ENCODE measurements at places on chromosomes 2 and 18.

GRCh38 chr2:45224321-45224992, 215.2 kb upstream of the SIX2 start:
- no peak for DNase-seq

DNA sequence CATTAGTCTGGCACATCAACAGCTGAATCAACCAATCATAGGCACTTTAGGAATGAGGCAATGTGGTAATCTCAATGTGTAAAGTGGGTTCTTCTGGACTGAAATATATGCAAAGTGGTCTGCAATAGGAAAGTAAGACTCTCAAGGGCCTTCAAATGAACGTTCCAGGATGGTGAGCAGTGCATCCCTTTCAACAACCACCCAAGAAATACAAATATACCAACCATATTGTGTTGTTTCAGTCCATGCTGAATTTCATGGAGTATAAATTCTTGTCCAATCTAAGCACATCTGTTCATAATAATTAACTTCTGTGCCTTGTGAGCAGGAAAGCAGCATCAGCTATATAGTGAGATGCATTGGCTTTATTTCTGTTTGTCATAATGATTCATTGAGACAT, 556.2 kb downstream of the THSD7B start:
- no peak for DNase-seq

DNA sequence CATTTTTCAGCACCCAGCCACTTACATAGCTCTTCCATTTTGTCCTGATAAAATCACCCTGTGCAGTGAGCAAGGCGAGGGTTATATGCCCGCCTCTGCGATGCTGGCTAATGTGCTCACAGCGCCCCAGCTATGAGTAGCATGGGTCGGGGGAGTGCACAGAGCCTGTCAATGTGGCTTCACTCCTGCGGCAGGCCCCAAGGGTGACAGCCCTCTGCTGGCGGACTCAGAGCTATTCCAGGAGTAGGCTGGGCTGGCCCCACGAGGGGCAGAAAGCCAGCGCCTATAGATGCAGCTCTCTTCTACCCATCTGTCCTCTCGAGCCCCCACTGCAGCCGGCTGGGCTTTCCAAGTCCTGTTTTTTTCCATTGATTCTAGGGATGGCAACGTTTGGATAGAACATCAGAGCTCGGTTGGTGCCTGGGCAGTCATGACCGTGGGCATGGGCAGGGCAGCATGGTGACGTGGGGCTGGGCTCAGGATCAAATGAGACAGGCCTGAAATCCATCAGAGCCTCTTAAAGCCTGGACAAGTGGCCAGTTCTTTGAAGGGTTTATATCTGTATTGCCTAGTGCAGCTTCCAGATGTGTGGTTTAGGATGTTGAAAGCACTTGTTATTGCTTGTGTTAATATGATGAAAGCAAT, 134.7 kb downstream of the MCFD2 start:
- DNase-seq, result no peak

- no peak for DNase-seq
These were observed 117.7 kb downstream of the RBMS1 start for GRCh38 chr2:160375802-160376469.

DNA sequence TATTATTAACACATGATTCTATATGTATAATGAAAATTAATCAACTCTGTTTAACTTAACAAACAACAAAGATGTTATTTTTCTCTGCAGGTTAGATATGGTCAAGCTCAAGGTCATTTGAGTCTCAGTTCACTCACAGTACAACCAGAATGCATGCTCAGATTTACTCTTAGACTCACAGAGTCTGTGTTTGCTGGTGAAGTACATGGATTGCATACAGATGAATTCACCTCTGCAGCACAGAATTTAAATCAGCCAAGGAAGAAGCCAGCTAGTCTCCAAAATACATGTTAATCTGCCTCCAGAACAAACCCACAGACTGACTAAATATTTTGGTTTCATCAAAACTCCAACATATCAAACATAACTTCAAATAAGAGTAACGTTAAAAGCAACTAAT, 424.5 kb downstream of the RAD51AP2 start:
- no peak for DNase-seq

DNA sequence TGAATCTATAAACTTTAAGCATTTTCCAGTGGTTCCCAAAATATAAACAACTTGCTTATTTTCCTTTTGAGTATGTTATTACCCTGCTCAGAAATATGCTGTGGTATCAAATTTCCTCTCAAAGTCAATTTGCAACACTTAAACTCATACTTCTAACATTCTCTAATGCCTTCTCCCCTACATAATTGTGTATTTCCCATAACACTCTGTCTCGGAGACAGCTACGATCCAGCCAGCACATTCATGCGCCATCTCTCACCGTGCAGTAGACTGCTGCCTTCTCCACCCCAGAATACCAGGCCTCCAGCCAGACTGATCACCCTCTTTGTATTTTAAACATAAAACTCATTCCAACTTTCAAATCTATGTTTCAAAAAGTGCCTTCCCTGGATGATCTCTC, 41.8 kb downstream of the TIMM21 start:
- no peak for DNase-seq

DNA sequence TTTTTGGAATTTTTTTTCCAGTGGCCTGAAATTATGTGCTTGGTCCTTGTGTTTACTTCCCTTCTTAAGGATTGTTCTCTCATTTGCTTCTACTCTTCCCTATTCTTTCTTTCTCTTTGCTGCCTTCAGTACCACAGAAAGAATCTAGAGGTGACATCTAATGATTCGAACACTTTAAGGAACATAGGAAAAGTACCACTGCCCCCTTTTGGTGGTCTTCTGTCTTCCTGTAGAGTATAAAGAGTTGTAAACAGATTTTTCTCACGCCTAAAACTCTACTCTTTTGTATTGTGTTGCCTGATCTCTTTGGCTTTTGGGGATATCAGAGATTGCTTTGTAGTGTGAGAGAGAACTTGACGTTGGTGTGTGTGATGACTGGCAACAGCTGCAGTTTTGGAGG, 7.0 kb upstream of the SCTR start:
- no peak for DNase-seq

DNA sequence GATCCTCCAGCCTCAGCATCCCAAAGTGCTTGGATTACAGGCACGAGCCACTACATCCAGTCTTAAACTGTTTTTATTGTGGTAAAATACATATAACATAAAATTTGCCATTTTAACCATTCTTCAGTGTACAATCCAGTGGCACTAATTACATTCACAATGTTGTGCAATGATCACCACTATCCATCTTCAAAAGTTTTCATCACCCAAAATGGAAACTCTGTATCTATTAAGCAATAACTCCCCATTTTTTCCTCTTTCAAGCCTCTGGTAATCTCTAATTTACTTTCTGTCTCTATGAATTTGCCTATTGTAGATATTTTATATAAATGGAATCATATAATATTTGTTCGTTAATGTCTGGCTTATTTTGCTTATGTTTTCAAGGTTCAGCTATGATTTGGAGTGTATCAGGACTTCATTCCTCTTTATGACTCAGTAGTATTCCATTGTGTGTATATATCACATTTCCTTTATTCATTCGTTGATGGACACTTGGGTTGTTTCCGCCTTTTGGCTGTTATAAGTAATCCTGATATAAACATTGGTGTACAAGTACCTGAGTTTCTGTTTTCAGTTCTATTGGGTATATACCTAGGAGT, 71.8 kb downstream of the GFPT1 start:
- no peak for DNase-seq

DNA sequence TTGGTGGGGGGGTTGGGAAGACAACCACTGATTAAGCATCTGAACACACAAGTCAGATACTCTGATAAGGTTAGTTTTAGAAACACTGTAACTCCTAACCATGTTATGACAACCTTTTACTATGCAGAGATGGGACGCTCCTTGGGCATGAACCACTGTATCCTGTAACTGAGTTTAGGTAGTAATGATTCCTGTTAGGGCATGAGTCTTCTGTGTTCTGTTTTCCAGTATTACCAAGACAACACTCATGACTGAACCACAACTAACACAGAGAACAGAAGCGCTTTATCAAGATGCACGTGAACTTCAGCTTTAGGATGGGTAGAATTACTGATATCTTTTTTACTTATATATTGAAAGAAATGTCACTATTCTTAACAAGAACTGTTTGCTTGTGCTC, 14.1 kb upstream of the CREB1 start:
- DNase-seq, result no peak

GRCh38 chr2:41716497-41716896, 331.3 kb upstream of the PKDCC start:
- DNase-seq, result no peak

DNA sequence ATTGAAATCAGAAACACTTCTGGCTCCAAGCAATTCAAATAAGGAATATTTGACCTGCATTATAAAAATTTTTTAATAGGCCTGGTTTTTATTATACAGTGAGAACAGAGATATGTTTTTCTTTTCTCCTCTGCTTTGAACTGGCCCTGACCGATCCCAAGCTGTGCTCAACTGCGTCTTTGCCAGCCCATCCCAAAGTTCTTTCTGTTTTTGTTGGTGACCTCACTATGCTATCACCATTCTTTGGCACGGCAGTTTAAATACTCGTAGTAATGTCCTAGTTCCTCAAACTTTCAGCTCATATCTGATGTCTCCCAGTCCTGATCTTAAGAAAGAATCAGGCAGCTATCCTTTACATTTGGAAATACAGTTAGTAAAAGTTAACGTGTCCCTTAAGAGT, 42.3 kb upstream of the NETO1 start:
- no peak for DNase-seq

DNA sequence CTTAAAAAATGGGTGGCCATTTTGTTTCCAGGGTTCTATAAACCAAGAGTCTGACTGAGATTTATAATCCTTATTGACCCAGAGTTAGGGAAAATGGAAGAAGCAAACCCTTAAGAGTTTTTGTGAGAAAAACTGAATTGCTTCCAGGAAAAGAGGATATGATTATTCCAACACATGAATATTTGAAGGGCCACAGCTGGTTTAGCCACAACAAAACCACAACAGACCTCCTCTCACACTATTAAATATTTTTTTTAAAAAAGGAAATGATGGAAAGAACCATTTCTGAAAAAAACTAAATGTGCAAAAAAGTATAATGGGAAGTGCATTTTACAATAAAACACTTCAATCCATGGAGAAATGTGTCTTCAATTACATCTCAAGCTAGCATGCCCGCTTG, 182.7 kb downstream of the ETAA1 start:
- DNase-seq, result no peak

GRCh38 chr18:22024924-22025323, 144.5 kb upstream of the GATA6 start:
- DNase-seq, result no peak

- no peak for DNase-seq
These were observed 263.2 kb downstream of the CMPK2 start for GRCh38 chr2:6602471-6602870.

GRCh38 chr2:40209761-40210160, 242.1 kb downstream of the SLC8A1 start:
- no peak for DNase-seq

GRCh38 chr2:70895249-70895648, 40.5 kb upstream of the ATP6V1B1 start:
- no peak for DNase-seq

DNA sequence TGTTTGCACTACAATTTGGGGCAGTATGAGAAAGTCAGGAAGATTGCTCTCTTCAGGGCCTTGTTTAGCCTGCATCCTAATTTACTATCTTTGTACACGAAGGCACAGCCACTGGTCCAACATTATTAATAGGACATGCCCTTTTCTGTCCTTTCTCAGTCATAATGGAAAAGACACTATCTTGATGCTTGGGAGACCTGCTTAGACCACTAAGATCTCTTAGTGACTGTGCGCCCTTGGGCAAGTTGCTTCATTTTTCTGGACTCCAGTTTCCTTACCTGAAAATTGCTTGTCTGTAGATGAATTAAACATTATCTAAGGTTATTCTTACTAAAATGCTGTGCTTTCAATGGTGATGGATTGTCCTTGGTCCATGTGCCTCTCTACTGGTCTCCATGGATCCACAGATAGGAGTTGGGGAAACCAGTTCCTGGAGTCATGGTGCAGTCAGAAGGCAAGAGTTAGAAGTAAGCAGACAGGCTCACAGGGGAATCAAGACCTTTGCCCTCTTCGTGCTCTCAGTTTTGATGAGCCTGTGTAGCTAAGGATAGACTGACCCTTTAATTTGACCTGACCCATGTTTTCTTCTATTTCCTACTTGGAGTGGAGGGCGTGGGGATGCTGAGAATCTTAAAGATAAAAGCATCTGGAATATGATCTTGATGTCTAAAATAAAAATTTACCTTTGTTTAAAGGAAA, 114.0 kb downstream of the RAPGEF4 start:
- no peak for DNase-seq

GRCh38 chr2:67566958-67567635, 170.0 kb downstream of the ETAA1 start:
- no peak for DNase-seq

DNA sequence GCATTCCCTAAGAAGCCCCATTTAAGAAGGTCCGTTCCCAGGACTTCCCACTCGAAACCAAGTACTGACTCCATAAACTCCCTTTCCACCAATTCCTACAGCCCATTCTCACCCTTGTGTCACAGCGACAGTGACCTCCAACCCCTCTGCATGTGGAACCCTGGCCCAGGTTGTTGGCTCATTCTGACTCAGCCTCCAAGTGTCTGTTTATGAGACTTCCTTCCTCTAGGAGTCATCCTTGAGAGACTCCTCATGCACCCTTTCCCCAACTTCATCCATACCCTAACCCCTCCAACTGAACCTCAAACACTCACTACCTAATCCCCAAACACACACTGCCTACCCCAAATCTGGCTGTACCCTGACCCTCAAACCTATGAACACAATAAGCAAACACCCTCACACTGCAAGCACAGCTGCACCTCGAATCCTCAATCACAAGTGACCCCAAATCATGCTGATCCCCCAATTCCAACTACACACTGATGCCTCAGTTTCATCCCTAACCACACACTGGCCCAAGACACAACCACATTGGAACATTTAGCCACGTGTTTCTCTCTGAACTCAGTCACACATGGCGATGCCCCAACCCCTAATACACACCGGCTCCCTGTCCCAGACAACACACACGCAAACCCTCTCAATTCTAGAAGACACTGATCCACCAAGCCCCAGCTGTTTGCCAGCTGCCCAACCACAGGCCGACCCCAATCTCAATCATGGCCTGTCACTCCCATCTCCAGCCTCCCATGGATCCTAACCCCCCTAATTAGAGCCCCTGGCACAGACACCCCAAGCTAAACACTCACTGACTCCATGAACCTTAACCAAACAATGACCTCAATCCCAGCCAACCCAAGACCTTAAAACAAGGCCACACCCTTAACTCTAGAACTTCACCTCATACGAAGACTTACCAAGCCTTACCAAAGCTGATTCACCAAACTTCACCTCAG, 219.6 kb downstream of the CYP26B1 start:
- no peak for DNase-seq

DNA sequence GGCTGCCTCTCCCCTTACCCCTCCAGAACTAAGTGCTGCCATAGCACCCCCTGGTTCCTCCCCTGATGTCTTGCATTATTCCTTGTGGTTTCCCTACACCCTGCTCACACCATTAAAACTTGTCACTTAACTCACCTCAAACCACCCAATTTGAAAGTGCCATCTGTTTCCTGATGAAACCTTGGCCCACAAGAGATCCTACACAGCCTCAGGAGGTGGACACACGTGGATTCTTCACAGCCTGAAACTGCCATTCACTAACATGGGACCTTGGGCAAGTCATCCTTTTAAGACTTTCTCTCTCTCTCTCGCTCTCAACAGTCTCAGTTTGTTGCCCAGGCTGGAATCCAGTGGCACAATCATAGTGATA, 27.5 kb upstream of the FAM124B start:
- no peak for DNase-seq

All from activated CD4-positive, alpha-beta T cell treated with anti-CD3 and anti-CD28 coated beads, Interleukin-2, Interleukin-6, amounts not matched to agents 100 ng/mL and 50 ng/mL, durations not matched to agents 16 hours and 8 hours (primary cell).